ENCODE measurements at places on chromosomes 4 and X.

- no peak for DNase-seq
Observed at GRCh38 chr4:121824171-121824527, 466 bp upstream of the CCNA2 start.

DNA sequence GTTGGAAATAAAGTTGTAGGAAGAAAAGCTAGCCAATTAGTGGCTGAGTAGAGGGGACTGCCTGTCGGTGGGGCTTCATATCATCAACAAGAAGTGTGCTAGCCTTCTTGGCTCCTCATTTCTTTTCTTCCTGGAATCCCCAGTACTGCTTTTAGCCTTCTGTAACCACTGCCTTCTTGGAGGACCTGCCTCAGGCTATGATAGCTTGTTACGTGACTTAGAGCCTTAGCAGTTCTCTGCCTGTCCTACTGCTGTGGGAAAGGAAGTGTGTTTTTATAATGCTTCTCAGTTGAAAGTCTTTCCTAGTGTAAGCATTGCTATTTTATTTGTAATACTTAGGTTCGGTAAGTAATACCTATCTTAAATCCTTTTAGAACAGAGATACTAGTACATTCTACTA is 61.9 kb downstream of the LARP1B start:
- no peak for DNase-seq

GRCh38 chr4:137420901-137421396 is 111.3 kb downstream of the PCDH18 start:
- no peak for DNase-seq

GRCh38 chr4:186249785-186250754 is 15.9 kb upstream of the F11 start:
- no peak for DNase-seq

DNA sequence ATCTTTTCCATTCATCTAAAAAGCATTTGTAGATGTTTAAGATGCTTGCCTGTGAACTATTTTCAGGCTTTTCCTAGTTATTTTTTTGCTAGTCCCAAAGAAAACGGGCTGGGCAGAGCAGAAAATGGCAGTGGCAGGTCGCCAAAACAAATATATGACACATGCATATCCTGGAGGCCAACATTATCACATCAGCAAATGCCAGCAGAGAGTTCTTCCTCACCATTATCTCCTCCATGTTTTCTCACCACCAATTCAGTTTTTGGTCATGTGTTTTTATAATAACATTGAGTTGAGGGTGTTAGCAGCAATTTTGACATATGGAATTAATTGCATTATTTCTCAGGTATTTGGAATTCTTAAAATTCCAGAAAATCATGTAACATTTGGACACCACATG is 97.9 kb upstream of the EOLA2 start:
- DNase-seq = no peak

DNA sequence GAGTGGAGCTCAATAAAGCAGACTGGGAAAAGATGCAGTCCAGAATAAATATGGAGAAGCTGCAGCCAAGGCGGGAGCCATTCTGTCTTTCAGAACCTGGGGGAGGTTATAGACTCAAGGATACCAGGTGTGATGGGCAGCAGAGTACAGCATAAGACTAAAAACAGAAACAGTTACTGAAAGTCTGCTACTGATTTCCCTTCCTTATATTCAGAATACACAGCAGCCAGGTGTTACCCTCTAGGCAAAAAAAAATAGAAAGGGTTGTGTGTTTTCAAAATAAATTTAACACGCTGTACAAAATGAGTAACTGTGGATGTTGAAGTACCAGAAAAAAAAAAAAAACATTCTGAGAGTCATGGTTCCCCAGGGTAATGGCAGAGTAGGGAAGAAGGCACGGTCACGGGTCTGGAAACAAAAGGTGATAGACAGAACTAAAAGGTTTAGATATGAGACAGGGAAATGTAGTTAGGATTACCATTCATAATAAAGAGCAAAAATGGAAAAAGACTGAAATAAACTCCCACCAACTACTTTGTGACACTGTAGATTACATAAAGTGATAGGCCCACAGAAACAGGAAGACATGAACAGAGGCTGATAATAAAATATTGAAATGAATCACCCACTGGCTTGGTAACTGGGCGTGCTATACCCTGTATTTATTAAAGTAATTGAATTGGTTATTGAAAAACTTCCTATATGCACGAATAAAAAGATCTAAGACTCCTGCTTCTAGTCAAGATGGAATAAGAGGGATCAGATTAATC is 10.8 kb upstream of the HHIP start:
- no peak for DNase-seq

DNA sequence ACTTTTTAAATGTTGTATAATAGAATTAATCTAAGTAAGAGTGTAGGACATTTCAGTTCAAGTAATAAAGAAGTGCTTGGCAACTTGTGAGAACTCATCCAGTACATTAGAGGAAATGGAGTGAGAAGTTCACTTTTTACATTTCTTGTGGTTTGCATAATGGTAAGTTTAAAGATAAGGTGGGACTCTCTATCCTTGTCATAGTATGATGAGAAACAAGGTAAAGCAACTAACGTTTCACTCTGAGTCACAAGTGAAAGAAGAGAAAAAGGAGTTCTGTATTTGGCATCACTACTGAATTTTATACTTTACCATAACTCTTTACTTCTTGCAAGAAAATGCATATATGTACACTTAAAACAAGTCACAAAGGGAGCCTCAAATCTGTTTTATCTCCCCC is 219.4 kb downstream of the SLC4A4 start:
- no peak for DNase-seq

DNA sequence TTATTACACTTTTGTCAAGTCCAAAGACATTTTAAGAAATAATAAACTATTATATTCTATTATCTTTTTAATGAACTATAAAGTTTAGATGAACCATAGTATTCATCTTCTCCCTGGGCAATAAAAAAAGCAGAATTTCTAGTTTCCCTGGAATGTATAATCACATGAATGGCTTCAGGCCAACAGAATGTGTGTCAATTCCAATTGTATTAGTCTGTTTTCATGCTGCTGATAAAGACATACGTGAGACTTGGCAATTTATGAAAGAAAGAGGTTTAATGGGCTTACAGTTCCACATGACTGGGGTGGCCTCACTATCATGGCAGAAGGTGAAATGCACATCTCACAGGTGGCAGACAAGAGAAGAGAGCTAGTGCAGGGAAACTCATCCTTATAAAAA is 70.7 kb upstream of the ANXA10 start:
- no peak for DNase-seq

DNA sequence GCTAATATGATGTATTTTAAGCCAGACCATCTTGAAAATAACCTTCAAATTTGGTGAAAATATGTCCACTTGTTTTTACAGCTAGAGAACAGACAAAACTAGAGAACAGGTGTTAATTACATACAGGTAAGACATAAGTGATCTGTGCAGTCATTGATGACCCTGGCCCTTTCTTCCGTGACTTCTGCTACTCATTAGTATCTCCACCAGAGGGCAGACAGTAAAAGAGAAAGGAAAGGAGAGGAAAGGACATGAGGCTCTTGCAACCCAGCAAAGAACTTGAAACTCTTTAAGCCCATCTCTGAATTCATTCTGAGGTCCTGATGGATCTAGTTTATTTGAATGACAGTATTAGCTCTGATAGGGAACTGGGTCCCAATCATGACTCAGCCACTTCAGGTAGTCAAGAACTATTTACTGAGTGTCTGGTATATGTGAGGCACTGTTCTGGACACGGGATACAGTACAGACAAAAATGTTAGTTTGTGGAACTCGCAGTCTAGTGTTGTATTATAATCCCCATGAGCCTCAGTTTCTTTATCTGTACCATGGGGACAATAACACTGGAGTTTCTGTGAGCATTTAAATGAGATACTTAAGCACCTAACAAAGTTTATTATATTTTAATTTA is 121.0 kb upstream of the TEX13D start:
- no peak for DNase-seq

DNA sequence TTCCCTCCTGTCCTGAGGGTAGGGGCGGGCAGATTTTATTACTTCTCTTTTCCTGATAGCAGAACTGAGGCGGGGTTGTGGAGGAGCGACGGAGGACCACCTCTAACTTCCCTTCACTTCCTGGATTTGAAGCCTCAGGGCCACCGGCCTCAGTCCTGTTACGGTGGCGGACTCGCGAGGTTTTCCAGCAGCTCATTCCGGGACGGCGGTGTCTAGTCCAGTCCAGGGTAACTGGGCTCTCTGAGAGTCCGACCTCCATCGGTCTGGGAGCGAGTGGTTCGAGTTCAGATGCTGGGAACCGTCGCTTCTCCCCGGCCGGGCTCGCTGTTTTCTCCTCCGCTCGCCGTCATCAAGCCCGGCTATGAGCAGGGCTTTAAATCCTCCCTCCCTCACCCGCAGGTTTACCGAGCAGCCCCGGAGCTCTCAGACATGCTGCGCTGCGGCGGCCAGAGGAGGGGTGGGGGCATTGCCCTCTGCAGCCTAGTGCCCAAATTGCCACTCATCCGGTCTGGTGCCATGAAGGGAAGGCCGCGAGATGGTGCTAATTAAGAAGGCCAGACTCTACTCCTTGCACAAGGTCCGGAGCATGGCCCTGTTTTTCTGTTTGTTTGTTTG is 23.3 kb downstream of the HAND2 start:
- no peak for DNase-seq

DNA sequence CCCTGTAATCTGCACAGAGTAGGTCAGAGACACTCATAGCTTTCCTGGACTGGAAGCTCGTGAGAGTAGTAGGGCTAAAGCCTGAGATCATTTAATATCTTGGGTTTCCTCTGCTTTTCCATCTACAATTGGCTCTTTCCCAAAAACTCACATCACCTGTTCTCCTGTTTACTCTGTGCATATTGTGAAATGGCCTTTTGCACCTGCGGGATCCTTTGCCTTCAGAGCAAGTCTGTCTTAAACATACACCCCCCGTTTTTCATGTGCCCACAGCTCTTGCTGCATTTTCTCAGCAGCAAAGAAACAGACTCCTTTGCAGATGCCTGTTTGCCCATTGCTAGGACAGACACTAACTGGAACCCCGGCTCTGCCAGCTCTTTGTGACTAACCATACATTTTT is 608.3 kb upstream of the PCDH10 start:
- DNase-seq = no peak

- no peak for DNase-seq
Observed at GRCh38 chr4:109414938-109415337, 18.7 kb upstream of the SEC24B start.

DNA sequence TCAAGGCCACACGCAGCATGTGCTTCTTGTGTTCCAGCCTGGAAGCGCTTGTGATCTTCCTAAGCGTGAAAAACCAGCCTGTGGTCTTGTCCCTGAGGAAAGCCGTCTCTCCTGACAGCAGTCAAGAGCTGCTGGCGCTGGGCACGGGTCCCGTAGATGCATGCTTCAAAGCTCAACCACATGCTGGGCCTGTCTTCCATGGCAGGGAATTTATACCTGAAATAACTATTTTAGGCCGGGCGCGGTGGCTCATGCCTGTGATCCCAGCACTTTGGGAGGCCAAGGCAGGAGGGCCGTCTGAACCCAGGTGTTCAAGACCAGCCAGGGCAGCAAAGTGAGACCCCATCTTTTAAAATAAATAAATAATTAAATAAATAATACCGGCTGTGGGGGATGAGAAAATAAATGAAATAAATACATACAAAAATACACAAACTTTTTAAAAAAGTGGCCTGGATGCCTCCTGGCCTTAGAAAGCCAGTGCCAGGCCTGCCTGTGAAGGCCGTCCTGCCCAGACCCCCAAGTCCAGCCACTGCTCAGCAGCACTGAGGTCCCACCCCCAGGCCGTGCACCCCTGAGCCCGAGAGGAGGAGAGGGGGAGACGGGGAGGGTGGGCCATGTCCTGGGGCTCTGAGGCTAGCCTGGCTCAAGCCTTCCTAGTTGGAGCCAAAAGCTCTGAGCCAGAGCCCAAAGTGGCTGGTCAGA is 10.4 kb downstream of the LRPAP1 start:
- DNase-seq = no peak

DNA sequence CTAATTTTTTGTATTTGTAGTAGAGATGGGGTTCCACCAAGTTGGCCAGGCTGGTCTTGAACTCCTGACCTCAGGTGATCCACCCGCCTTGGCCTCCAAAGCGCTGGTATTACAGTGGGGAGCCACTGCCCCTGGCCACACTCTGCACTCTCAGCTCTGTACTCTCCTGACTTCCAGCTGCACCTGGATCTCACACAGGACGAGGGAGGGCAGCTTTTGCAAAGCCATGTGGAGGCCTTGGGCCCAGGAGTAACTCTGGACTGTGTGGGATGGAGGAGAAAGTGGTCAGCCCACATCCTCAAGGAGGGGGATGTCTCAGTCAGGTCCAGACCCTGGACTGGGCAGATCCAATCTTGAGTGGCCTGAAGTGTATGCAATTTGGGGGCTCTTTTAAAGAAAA is 23.0 kb downstream of the NAT8L start:
- DNase-seq = no peak
